ENCODE measurements at places on chromosomes 16 and 17.

- DNase-seq = no peak
Measured at GRCh38 chr17:75272848-75273184, 1.8 kb upstream of the MIF4GD start.

DNA sequence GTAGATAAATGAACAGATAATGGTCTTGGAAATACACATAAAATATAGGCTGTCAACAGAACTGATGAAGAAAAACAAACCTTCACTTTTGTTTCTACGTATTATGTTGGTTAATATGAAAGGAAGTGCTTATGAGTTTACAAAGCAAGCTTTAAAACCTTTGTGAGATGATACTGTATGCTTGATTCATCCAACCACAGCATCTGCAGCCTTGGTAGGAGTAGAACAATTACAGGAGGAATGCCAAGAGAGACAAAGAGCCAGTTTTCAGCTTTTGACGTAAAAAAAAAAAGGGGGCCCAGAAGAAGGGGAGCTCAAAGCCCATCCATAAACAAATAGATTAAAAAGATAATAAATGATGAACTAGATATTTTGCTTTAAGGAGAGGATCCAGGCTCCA is 13.3 kb downstream of the FAM20A start:
- DNase-seq = no peak

DNA sequence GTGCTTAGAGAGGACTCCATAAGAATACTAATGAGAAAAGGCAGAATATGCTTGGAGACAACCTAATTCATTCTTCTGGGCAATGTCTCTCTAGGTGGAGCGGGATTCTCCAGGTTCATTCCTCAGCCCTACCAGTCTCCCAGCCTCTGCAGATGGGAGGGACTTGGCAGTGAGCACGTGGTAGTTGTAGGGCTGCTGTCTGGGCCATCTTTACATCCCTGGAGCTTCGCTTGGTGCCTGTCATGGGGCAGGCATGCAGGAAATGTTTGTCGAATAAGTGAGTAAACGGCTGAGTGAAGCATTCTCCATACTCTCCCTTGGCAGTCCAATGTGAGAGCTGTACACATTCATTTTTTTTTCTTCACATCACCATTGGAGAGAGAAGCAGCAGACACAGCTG is 387.5 kb downstream of the UTP18 start:
- DNase-seq = no peak

- DNase-seq = no peak
Measured at GRCh38 chr17:2885733-2886132, 89.5 kb downstream of the RAP1GAP2 start.

- no peak for DNase-seq
Measured at GRCh38 chr16:3179651-3180050, 8.4 kb upstream of the OR1F1 start.

DNA sequence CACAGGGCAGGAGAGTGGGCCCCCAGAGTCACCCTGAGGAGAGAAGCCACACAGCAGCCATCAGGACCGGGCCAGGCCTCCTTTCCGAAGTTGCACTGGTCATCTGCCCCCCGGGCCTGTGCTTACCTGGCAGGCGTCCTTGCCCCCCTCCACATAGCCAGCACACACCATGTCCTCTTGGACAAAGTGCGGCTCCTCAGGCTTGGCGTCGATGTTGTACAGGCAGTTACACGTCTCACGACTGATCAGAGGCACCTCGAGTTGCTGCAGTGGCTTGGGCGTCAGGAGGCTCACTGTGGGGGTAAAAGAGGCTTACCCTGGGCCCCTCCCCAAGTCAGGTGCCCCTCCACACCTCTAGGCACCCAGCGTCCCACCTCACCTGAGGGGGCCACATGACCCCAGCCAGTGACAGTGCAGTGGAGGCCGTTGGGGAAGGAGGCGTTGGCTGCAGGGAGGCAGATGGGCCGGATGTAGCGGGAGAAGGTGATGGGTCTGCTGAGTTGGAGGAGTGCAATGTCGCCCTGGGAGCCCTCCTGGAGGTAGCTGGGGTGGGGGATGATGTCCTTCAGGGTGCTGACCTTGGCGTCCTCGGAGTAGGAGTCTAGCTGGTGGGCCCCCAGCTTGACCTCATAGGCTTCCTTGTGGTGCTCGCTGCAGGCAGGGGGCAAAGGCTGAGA is 3.1 kb downstream of the PRSS8 start:
- DNase-seq = no peak

- DNase-seq = peak; percentile 76
Measured at GRCh38 chr17:67289181-67289876, 44.3 kb upstream of the HELZ start.

DNA sequence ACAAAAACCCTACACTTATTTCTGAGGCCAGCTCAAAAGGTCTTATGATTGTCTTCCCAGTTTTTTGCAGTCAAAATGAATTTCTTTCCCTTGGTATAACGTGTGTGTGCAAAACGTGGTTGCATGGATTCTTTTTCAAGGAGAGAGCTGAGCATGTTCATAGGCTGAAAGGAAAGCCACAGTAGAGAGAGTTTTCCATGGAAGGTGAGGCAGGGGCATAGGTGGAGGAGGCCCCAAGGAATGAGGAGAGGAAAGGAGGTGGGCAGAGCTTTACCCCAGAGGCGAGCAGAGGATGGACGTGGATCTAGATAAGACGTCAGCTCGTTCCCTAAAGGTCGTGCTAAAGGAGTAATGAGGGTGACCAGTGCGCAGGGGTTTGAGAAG is 22.8 kb downstream of the TRPV2 start:
- no peak for DNase-seq

DNA sequence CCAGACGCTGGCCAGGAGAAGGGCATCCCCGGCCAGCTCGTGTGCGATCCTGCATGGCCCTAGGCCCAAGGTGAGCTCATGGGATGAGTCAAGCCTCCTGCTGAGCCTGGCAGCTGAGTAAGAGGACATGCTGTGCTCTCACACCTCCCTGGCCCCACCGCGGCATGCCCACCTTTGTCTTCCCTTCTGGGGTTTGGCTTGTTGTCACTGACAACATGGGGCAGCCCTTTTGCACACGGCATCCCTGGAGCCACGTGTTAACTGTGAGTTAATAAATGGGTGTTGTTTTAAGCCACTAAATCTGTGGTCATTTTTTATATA is 8.9 kb upstream of the TNS4 start:
- DNase-seq = no peak

- no peak for DNase-seq
Measured at GRCh38 chr16:10126686-10127085, 55.5 kb downstream of the GRIN2A start.

- DNase-seq = no peak
Measured at GRCh38 chr16:30104492-30104891, 8.5 kb upstream of the YPEL3 start.

DNA sequence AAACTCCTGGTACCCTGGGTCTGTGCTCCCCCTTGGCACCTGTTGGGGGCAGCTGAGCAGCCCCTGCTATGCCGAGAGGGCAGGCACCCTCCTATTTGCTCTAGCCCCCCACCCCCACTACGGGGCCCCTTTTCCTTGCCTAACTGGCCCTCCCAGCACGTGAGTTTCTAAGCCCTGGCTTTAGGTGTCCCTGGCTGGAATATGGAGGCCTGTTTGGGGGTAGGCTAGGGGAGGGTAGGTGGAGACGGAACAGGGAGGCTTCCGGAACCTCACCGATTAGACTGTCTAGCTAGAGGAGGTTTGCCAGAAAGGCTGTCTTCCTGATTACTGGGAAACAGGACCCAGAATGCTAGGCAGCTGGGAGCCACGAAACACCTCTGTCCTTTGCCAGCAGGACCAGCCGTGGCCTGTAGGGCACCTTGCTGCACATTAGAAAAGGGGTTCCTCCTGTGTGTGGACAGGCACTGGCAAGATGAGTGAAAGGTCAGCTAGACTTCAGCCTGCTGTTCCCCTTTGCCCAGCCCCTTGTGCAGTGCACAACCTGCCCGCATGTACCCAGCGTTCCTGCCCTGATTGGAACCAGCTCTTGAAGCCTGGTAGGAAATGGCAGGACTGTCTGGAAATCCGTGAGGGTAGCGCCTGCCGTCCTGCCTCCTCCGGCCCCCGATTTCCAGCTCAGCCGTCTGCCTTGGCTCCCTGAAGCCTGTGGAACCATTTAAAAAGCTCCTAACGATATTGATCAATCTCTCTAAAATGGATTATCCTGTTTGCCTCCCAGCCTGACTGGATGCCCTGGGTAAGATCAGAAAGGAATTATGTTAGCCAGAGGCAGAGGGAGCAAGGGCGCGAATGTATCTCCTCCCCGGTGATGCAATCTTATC is 83.4 kb upstream of the GSE1 start:
- DNase-seq = no peak

DNA sequence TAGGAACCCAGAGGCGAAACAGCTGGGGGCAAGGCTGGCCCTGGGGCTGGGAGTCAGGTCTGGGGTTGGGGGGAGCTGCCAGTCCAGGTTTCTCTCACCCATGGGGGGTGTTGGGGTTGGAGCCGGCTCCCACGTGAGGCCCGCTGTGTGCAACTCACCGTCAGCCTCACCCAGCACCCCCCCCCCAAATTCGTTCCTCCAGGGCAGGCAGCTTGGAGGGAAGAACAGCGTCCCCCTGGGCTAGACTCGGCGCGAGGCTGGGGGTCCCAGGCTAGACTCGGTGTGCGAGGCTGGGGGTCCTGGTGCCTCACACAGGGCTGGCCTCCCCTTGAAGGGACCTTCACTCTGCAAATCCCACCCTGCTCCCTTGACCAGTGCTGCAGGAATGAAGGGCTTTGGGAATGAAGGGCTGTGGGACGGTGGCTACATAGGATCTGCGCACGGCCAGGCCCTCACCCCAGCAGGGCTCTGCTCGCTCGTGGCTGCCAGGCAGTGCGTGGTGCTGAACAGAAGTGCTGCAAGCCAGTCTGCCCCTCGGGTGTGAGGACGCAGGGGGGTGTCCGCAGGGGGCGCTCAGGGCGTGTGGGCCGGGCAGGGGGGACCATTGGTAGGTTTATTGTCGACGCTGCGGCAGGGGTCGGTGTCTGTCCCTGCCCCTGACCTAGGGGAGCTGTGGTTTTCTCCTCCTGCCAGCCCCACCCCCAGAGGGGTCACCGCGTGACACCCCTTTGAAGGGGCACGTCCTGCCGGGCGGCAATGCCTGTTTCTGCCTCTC is 74.7 kb downstream of the KLHDC4 start:
- DNase-seq = no peak

DNA sequence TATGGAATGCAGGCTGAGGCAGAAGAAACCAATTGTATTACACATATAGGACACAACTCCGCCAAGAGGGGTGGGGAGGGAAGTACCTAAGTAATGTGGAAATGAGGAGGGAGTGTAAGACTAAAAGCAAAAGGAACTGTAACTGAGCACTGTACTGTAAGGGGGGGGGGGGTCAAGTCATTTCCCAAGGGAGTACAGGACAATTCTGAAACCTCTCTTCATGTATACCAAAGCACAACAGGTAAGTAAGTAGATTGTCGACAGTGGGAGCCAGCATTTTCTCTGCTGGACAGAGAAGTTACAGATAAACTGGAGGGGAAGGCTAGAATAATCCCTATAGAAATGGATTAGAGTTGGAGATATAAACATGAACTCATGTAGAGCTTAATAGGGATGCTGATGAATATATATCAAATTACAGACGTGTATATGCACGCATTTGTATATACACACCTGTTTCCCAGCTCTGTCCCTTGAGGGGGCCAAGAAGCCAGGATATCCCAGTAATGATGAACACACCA is 6.4 kb downstream of the USP22 start:
- no peak for DNase-seq

Data from tibial nerve (tissue), 4 donors.